Renal cortical epithelial cell (primary cell): ENCODE measurements at places on chromosomes 7 and 10. TPM values are rescaled to one million over a fixed set of nuclear protein-coding genes. Genes with fewer than 3 reads are reported as not detected.

DNA sequence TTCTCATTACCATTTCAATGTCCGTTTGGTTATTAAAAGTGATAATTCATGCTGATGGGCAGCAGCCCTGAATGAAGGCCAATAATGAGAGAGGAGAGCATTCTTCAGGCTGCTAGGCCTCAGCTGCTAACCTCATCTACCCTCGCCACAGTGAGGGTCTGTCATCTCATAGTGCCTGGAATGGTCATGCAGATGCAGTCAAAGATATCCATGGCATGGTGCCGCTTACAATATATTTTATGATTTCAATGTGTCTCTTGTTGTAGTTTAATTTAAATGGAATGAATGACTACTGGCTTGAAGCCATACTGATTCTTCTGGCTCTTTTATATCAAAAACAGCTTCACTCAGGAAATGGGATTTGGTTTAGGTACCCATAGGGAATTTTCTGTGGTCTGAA, 126.9 kb downstream of the SLC16A9 start:
- no peak for DNase-seq

The EMX2 gene
- 2.8 and 15.9 TPM in 2 replicates for total RNA-seq

The CYP2C19 gene
- 0.05 TPM in 1 of 2 replicates, not detected in the other for total RNA-seq

DNA sequence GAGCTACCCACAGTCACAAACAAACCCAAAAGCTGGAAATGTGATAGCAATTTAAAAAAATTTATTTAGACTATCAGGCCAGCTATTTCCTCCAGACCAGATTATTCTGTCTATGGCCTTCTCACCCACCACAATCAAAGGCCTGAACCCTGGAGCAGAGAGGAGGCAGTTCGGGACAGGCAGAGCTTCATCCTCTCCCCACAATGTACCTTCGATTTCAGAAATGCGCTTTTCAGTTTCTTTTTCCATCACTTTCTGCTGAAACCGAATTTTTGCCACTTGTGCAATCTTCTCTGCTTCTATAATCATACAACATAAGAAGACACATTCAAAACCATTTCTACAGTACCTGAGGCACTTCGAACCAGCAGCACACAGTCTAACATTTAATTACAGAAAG, 29.9 kb downstream of the ERLIN1 start:
- DNase-seq: no peak
